Aorta (tissue), 5 donors: ENCODE measurements at places on chromosomes 16 and 17. TPM values are rescaled to one million over a fixed set of nuclear protein-coding genes. Genes with fewer than 3 reads are reported as not detected.

Gene NKD1
- total RNA-seq, result 55.2 TPM

Gene WDR45B
- 60.4 TPM for total RNA-seq

DNA sequence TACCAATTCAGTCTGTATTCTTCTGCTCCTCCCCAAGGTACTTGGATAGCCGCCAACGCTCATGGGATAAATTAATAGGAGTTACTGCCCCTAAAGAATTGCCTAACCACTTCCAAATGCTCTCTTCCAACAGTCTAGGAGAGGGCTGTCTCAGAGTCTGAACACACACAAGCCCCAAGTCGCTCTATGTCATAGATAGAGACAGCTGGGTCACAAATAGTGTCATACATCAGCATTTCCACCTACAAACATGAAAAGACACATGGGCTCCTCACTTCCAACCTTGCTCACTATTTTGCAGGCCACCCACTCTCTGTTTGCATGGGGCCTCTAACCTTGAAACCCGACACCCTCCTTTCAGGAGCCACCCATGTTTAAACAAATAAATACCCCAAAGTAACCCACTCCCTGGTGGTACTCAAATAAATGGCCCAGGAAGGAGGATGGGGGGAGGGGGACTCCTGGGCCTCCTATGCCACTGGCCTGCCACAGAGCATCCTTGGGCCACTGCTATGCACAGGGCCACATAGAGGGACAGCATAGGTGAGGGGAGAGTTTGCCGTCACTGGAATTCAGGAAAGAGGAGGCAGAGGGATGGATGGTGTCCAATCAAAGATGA lies 265.9 kb downstream of the SOX9 start:
- no peaks in the 10 kb centered on the region for H3K27me3 ChIP-seq
- no peak for DNase-seq
- H3K27ac ChIP-seq, result no peak overlapping the region
- no peak overlapping the region for H3K4me3 ChIP-seq

DNA sequence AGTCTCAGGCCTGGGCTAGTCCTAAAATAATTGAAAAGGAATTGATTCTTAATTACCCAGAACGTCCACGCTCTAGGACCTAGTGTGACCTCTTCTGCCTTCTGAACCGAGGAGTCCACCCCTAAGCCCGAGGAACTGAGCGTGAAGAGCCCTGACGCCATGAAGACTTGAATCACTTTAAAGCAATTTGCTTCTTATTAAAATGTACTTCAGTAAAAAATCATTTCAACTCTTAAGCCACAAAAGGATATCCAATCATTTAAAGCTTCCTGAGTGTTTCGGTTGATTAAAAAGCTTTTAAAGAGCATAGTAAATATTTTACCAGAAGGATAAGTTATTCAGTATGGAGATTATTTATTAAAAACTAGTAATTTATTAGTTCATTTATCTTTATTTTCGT lies 11.6 kb downstream of the HSBP1 start:
- H3K4me1 ChIP-seq, result no peaks in the 10 kb centered on the region
- no peak overlapping the region for H3K4me3 ChIP-seq
- H3K36me3 ChIP-seq, result no peaks in the 10 kb centered on the region
- no peaks in the 10 kb centered on the region for H3K27me3 ChIP-seq

DNA sequence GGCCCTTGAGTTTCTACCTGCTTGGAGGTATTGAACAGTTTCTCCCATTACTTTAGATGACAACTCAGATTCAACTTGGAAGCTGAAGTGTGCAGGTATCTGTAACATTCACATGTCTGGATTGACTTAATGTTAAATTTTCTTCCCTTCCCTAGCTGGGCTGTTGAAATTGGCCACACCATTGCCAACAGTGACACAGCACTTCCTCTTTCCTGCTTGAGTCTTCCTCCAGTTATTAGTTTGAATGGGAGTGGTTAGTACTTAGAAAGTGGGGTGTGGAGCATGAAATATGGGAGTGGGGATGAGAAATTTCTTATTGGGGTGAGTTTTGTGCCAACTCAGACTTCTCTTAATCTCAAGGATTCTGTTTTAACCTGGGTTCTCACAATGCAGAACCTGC lies 454.9 kb downstream of the KCNJ2 start:
- H3K27ac ChIP-seq, result no peak overlapping the region
- H3K4me1 ChIP-seq, result no peaks in the 10 kb centered on the region
- H3K27me3 ChIP-seq, result no peaks in the 10 kb centered on the region
- no peaks in the 10 kb centered on the region for H3K36me3 ChIP-seq
- DNase-seq, result no peak
- H3K4me3 ChIP-seq, result no peak overlapping the region

DNA sequence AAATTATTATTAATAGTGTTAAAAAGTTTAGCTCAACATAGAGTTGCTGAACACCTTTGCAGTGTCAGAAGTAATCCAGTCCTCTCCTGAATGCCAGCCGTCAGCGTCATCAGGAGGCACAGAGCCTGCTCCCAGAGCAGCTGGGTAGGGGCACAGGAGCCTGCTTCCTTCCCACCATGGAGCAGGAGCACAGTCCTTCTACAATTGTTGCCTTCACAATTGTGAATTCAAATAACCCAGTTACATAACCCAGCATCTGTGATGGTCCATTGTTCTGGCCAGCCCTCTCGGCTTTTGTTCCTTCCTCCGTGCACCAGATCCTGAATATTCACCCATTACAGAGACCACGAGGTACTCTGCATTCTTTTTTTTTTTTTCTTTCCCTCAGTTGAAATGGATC lies 393.9 kb upstream of the MAF start:
- no peaks in the 10 kb centered on the region for H3K27me3 ChIP-seq
- DNase-seq, result no peak
- no peaks in the 10 kb centered on the region for H3K4me1 ChIP-seq
- no peak overlapping the region for H3K27ac ChIP-seq

DNA sequence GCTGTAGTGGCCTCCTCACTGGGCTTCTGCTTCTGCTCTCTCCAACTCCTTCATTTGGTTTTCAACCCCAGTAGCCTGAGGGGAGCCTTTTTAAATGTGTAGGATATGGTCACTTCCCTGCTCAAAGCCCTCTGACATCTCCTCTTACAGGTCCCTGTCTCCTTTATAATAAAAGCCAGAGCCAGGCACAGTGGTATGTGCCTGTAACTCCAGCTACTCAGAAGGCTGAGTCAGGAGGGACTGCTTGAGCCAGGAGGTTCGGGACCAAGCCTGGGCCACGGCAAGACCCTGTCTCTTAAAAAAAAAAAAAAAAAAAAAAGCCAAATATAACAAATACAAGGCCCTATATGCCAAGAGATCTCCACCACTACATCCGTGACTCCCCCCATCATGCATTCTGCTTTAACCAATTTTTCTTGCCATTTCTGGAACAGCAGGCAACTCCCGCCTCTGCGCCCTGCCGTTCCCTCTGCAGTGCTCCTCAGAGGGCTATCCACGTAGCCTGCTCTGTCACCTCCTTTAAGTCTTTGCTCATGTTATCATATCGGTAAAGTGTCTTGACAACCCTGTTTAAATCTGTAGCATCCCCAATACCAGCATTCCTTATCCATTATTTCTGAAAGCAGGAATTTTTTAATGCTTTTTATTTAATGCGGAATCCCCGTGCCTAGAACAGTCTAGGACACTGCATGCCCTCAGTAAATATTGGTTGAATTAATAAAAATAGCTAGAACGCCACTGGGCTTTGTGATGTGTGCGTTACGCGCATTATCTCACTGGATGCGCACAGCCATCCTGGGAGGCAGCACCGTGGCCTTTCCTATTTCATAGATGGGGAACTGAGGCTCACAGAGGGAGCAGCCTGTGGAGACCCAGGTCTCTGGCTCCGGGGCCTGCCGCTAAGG lies 9.5 kb downstream of the ZNF771 start:
- no peak overlapping the region for H3K27ac ChIP-seq
- DNase-seq, result no peak
- H3K4me3 ChIP-seq, result peak overlapping the region; percentile 7
- peaks cover 2% of the 10 kb centered on the region for H3K36me3 ChIP-seq
